ENCODE measurements at places on chromosomes 2 and 18.

DNA sequence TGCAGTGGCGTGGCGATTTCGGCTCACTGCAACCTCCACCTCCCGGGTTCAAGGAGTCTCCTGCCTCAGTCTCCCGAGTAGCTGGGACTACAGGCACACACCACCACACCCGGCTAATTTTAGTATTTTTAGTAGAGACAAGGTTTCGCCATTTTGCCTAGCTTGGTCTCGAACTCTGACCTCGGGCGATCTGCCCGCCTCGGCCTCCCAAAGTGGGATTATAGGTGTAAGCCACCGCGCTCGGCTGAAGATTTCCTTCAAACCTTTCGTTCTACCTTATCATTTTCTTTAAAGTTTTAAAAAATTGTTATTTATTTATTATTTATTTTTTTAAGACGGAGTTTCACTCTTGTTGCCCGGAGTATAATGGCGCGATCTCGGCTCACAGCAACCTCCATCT lies 979 bp upstream of the WDR43 start:
- DNase-seq: peak; percentile 9

GRCh38 chr2:176454893-176455815 lies 185.9 kb downstream of the MTX2 start:
- peak; percentile 87 for DNase-seq

DNA sequence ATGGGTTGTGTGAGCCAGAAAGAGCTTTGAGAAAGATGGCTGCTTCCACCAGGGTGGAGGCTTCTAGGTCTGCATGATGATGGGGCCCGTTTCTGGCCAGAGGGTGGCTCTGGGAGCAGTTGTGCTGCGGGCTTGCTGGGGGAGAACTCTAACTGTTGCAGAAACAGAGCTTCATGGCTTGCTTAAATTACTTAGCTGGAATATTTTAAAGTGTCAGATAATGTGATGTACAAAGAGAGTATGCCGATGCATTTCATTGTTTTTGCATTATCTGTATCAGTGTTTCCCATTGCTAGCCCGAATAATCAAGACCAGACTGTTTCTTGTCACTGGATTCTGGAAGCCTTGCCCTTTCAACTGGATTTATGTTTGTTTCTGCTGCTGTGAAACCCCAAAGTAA lies 6.3 kb upstream of the DRC1 start:
- DNase-seq: no peak

GRCh38 chr18:34222307-34223163 lies 2.2 kb downstream of the NOL4 start:
- DNase-seq: no peak

GRCh38 chr2:82752396-82752795 lies 1706.7 kb downstream of the SUCLG1 start:
- no peak for DNase-seq

- no peak for DNase-seq
Measured at GRCh38 chr2:29066997-29067605, 7.2 kb downstream of the PCARE start.

GRCh38 chr18:59239642-59240041 lies 19.7 kb downstream of the GRP start:
- DNase-seq: no peak

- DNase-seq: no peak
Measured at GRCh38 chr2:100799686-100800085, 20.3 kb upstream of the NPAS2 start.

GRCh38 chr18:48452861-48453323 lies 43.7 kb upstream of the ZBTB7C start:
- DNase-seq: no peak

DNA sequence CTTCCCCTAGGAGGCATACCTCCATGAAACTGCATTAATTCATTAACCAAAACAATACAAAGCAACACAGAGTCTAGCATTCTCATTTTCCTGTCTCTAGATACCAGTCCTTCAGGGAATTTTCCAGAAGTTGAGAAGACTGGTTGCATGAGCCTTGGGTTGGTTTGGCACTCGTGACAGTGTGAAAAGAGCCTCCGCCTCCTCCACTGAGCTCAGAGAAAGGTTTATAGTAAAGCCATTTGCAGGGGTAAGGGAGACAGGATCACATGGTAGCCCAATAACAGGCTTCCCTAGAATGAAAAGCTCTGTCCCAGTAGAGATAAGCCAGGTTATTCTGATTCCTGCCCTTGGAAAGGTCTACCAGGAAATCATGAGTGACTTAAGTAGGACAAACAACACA lies 9.7 kb upstream of the TMEM247 start:
- DNase-seq: no peak

DNA sequence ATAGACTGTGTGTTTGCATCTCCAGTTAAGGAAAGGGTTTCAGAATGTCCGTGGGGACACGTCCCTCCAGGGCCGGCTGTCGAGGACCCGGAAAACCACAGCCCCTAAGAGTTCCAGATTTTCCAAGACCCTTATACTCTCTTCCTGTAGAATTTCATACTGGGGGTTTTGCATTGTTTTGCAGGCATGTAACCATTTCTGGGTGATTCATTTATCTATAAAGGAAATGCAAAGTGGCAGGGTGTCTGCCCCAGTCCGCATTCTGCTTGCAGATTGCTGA lies 8.5 kb downstream of the SP9 start:
- no peak for DNase-seq

DNA sequence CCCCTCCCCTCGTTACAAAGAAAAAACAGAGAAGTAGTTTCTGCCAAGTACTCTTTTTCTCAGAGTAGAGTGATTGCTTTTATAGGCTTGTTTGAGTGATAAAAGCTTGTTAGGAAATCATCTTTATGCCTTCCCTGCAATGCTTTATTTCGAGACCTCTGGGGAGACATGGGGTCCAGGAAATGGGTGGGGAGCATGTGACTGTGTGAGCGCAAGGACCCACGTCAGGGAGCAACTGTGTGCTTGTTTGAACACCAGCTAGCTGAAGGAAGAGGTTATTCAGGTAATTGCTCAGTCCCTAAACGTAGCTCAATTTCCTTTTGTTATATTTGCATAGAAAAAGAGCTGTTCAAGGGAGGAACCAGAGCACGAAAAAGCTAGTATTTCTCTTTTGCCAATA lies 187.3 kb downstream of the FAM210A start:
- peak; percentile 29 for DNase-seq

DNA sequence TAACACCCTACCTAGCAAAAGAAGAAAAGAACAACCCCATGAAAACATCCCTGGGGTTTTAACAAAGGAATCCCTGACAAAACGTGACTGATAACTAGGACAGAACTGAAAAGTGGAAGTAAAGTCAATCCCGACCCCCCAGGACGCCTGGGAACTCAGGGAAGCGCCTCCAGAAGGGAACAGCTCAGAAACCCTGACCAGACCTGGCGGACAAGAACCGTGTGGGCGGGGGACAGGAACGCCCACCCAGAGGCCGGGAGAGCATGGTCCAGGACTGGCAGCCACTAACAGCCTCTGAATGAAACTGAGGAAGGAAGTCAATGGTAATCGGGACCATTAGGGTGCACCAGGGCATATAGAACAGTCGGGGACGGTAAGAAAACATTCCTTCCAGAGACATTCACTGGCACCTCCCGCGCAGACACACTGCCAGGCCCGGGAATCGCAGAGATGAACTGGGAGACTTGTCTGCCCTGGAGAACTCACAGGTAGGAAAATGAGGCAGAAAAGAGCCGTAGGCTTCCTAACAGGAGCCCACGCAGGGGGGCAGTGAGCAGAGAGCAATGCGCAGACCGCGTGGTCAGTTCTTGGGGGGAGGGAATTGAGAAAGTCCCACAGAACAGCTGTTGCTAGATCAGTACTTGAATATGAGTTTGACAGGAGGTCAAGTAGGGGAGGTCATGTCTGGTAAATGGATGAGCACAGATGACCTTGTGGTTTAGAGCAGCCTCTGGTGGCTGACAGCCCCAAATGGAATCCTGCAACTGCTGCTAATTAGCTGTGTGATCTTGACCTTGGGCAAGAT lies 1.3 kb upstream of the TBC1D8 start:
- peak; percentile 10 for DNase-seq

DNA sequence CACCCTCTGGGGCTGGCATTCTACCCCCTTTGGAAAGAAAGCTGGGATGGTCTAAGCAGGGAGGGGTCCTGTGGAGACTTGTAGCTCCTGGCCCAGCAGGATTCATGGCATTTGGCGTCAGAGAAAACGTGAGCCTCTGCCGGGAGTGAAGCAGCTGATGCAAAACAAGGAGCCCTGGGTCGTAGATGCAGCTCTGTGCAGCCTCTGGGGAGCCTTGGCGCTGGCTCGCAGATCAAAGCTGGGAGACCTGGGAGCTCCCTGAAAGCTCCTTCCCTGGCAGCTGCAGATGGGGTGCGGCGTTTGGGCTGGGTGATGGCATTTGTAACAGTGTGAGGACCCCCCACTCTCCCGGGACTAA lies 148.3 kb downstream of the KLHL29 start:
- no peak for DNase-seq

DNA sequence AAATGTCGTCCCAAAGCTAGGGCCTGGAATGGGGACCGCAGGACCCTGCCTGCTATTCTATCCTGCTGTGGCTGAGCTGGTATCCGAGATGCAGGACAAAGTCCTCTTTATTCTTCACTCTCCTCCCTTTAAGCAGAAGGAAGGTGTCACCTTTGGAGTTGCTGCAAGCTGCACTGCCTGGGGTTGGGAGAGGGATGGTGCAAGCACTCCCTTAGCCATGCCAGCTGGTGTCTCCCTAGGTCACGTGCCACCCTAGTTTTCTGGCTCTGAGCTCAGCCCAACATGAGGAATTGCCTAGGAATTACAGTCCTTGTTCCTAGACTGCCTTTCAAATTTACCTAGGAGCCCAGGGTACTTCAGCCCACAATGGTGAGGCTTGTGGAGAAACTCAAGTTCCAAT lies 21.4 kb upstream of the FAM228A start:
- no peak for DNase-seq

- no peak for DNase-seq
Measured at GRCh38 chr2:239871481-239872435, 153.4 kb downstream of the NDUFA10 start.

DNA sequence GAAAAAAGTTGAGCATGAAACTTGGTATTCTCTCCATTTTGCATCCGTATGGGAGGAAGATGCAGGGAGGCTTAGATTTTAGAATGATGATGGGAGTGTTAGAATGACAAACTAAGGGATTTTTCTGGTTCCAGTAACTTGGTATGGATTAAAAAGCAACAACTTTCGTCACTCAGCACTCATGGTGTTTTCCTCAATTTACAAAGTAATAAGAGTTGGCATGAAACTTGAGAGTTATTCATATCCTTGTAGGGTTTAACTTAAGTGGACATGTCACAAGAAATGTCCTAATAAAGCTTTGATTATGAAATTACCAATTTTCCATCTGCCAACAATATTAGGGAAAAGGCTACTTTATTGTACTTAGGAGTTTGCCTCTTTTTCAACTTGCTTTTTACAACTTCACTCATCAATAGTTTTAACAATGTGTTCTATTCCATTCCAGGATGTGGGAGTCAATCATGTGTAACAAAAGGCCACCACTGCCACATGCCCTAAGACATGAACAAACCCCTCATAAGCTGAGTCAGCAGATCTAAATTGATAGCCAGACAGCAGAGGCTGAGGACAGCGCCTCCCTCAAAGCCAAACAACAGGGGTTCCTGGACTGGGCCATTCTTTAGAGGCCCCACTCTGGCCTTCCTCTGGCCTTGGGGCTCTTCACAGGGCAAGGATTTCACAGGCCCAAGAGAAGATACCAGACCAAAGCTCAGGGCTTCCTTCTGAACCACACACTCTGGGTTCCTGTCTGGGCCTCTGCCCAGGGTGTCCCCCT lies 265.8 kb downstream of the TNS1 start:
- DNase-seq: no peak

- no peak for DNase-seq
Measured at GRCh38 chr2:70920367-70920715, 15.4 kb upstream of the ATP6V1B1 start.

- no peak for DNase-seq
Measured at GRCh38 chr2:168180914-168181313, 66.5 kb downstream of the STK39 start.

DNA sequence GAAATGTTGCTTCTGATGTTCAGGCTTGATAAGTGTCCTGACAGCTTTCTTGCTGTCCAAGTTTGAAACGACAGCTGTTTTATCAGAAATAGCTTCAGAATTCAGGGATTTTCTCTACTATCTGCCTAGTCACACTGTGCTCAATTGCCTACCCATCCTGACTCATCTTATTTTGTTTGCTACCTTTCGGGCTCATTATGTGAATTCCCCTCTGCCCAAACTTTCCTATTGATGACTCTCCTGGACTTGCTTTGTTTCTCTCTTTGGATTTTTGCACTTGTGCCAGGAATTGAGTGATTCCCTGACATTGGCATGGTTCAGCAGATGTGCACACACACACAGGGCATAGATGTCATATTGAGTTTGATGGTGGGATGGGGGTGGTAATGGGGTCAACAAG lies 1052.6 kb upstream of the PIK3C3 start:
- no peak for DNase-seq

GRCh38 chr2:173898178-173898668 lies 67.0 kb downstream of the SP3 start:
- DNase-seq: no peak

DNA sequence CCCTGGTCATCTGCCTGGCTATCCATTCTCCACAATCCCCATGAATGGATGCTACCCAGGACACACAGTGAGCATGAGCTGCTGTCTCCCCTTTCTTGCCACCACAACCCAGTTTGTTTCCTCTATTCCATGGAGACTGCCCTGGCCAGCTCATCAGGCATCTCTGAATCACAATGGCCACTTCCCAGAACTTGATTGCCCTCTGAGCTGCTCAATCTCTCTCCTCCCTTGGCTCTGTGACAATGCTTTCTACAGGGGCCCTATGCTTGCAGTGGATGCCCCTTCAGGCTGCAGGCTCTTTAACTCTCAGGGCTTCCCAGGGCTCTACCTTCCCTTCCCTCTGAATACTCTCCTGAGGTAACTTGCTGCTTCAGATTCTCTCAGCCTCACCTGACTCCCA lies 14.4 kb upstream of the SLC4A5 start:
- no peak for DNase-seq

GRCh38 chr2:167640096-167640495 lies 607.3 kb downstream of the STK39 start:
- DNase-seq: no peak

- DNase-seq: no peak
Measured at GRCh38 chr2:75523313-75524275, 37.1 kb downstream of the EVA1A start.

DNA sequence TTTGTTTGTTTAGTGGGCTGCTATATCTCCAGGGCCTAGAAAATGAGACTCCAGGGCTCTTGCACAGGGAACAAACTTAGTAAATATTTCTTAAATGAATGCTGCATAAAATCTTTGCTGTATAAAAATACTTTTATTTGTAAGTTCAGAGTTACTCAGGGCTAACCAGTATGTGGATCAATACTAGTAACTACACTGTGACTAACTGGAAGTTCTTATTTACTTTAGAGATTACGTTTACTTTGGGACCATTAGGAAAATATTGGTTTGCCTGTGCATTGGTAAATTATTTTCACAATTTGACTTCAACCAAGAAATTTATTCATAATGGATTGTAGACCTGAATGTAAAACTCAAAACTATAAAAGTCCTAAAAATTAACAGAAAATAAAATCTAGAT lies 575.5 kb downstream of the RNF144A start:
- no peak for DNase-seq

Data from stimulated activated naive CD8-positive, alpha-beta T cell treated with anti-CD3 and anti-CD28 coated beads, Interleukin-15, Interleukin-2, amounts not matched to agents 100 U/mL and 50 U/mL, for 24 hours (primary cell).